ENCODE measurements at places on chromosomes 5 and 9.

GRCh38 chr9:124180557-124180956, 77.2 kb upstream of the NEK6 start:
- peak; percentile 49 for DNase-seq

DNA sequence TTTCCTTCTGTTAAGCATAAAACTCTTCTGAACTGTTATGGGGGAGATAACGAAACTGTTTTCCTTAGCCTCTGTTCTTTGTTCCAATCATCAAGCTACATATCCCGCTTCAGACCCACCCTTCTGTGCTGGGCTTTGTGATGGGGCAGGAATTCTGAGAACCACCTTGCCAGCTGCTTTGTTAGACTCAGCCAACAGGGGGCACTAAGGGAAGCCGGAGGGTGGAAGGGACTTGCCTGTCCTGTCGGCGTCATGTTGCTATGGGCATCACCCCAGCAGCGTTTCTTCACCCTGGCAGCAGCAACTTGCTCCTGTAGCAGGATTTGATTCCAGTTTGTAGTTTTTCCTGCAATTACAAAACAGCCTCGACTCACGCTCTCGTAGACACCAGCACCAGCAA, 169.1 kb downstream of the CAAP1 start:
- peak; percentile 21 for DNase-seq

DNA sequence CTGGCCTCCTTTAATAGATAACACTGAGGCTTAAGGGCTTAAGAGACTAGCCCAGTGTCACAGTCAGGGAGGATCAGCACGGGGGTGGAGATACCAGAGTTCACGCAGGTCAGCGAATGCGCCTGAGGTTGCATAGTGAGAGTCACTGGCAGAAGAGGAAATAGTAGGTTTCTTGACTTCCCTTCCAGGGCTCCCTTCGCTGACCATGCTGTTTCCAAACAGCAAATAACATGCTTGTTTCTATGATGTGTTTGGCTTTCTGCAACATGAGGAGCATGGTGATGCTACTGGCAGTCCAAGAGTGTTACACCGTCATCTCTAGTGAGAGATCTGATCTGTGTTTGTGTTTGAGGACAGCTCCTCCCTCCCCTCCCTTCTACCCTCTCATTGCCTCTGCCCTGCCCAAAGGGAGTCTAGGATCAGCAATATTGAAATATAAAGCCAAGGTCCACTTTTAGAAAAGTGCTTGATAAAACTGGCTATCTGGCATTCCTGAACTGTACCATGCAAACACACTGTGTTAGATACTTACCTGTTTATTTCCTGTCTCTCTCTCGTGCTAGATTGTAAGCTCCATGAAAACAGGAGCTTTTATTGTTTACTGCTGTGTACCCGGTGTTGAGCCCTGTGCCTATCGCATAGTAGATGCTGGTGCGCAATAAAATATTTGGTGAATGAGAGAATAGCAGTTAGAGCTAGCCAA, 12.3 kb downstream of the TLE4 start:
- no peak for DNase-seq

DNA sequence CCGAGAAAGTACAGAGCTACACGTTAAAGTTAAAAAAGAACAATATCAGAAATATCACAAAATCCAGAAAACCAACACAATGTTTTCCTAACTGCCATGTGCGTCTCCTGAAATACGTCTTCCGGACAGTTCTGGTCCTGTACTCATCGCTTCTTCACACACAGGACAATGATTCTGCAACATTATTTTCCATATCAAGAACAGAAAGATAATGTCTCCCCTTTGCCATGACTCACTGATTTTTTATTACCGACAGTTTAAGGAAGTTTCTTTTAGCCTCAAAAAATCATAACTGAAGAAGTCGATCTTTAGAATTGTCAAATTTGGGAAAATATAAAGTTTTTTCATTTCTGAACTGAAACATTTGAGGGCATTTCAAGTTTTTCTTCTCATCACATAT, 2.5 kb downstream of the TBC1D9B start:
- DNase-seq = peak; percentile 37

GRCh38 chr9:91714874-91715615, 235.0 kb downstream of the ROR2 start:
- no peak for DNase-seq

All from lung microvascular endothelial cell (primary cell).